ENCODE measurements at places on chromosomes 3 and 15. TPM values are rescaled to one million over a fixed set of nuclear protein-coding genes. Genes with fewer than 3 reads are reported as not detected.

Gene LRRC15
- 0.11 TPM for total RNA-seq

Gene UCN2
- total RNA-seq, result 0.69 TPM

Gene AGBL1
- total RNA-seq, result 1.5 TPM

Gene IGF2BP2
- total RNA-seq, result 42.7 TPM

Gene ARNT2
- total RNA-seq, result 9.7 TPM

Gene GOLGA8M
- 2.1 TPM for total RNA-seq

Gene TATDN2
- total RNA-seq, result 11.3 TPM

Gene CAPN3
- total RNA-seq, result 8.6 TPM

Gene GATA2
- 19.2 TPM for total RNA-seq

Gene PLCB2
- 3.9 TPM for total RNA-seq

Gene ITGA11
- total RNA-seq, result 16.6 TPM

Gene CTXN2
- total RNA-seq, result not detected

Gene SPESP1
- total RNA-seq, result 1.2 TPM

Gene MESD
- total RNA-seq, result 24.8 TPM

Gene ERICH6
- total RNA-seq, result 0.21 TPM

Gene CELSR3
- 0.79 TPM for total RNA-seq

Gene DET1
- 16.7 TPM for total RNA-seq

Gene SAMD7
- not detected for total RNA-seq

Gene MKRN3
- total RNA-seq, result 0.95 TPM

Gene RLBP1
- total RNA-seq, result not detected

Gene SSUH2
- total RNA-seq, result 0.90 TPM

Gene FBXL2
- 15.1 TPM for total RNA-seq

Gene MYZAP
- total RNA-seq, result 19.2 TPM

Gene RNU5B-1
- total RNA-seq, result under 0.01 TPM

Gene THPO
- 0.32 TPM for total RNA-seq

Gene TRIM42
- total RNA-seq, result not detected

Gene UQCRC1
- 82.4 TPM for total RNA-seq

Gene SCAANT1
- total RNA-seq, result not detected

Gene ZMYND10
- 1.2 TPM for total RNA-seq

Gene FEZF2
- total RNA-seq, result not detected

Gene GOLGA6L7
- not detected for total RNA-seq

Gene WHAMM
- total RNA-seq, result 5.2 TPM

Gene STRA6
- total RNA-seq, result 21.9 TPM

Gene NEK10
- 7.5 TPM for total RNA-seq

Gene LYZL4
- total RNA-seq, result not detected

Gene C2CD4A
- total RNA-seq, result 0.11 TPM

Data from urinary bladder (tissue), 4 donors.